Fibroblast of skin of scalp (primary cell): ENCODE measurements at places on chromosomes 7 and 10.

GRCh38 chr7:24757353-24758275 lies at the start of gene GSDME:
Gene GSDME (minus strand): TSS chr7:24757464. CDS start chr7:24749774, 7,690 bp downstream.
- DNase-seq = peak; percentile 74

GRCh38 chr10:112288486-112288885 lies 5.3 kb downstream of the TECTB start:
- no peak for DNase-seq

DNA sequence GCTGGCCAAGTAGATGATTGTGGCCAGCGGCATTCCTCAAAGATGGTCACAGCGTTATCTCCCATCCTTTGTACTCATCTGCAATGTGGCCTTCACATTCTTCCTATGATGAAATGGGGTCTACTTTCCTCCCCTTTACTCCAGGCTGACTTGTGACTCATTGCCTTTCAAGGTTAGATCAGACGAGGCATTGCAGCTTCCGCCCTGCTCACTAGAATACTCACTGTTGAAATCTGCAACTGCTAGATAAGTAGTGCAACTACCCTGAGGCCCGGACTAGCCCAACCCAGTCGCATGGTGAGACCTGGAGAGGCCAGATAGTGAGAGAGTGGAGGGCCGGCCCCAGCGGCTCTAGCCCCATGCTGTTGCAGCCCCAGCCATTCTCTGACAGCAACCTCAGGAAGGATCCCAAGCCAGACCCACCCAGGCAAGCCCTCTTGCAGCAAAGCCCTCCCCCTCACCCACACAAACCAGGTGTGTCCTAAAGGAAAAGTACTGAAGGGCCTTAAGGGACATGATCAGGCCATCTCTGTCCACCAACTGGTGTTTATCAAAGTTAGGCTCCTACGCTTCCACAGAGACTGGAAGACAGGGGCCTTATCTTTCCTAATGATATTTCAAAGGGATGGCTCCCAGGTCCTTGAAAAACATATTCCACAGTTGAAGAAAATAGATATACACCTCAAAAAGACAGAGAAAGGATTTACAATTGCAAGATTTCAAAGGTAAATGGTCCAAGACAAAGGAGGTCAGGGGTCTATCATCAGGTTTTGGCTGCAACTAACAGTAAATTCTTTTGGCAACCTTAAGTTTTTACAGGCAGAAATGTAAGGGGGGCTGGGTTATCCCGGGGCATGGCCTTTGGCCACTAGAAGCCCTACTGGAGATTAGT lies 107.2 kb upstream of the TRIM24 start:
- no peak for DNase-seq

GRCh38 chr7:129495987-129496386 lies 6.3 kb upstream of the SMKR1 start:
- DNase-seq = no peak

DNA sequence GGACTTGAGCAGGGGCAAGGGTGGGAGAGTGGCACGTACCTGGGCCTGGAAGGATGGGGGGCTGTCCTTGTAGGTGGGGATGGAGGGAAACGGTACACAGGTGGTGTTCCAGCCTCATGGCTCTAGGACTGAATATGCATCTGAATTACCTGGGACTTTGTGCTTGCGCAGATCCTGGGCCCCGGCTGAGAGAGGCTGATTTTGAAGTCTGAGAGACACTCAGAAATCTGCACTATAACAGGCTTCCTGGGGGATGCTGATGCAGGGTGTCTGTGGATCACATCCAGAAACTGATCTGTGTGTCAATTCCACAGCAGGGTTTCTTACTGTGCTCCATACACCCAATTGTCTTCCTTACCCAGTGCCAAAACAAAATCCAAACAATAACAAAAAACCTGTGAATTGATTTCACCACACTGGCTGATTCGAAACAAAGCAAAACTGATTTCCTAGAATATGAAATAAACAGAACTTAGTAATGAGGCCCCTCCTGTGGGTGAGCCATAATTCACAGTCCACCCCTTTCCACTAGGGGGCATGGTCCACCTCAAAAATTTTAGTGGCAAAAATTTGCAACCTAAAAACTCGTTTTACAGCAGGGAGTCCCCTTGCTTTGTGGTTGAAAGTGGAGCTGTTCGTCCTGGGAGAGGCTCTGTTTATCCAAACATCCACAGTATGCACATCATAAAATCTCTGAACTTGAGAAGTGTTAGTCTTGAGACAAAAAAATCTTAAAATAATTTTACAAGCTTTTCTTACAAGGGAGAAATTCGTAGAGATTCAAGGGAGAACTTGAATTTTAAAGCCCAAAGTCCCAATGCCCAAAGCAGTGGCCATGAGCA lies 32.0 kb upstream of the PLEKHA1 start:
- DNase-seq = peak; percentile 65

GRCh38 chr10:91590142-91590903 lies 42.5 kb downstream of the PPP1R3C start:
- DNase-seq = peak; percentile 98
